ENCODE measurements at places on chromosomes 7 and 10. TPM values are rescaled to one million over a fixed set of nuclear protein-coding genes. Genes with fewer than 3 reads are reported as not detected.

The EBF3 gene
- not detected for total RNA-seq

The PLEKHS1 gene
- total RNA-seq: not detected

The UTF1 gene
- not detected for total RNA-seq

The GRM8 gene
- not detected for total RNA-seq

The PAX4 gene
- total RNA-seq: not detected

The SEMA3E gene
- total RNA-seq: 0.57 TPM

The AQP1 gene
- total RNA-seq: 0.14 TPM

The ELAPOR2 gene
- total RNA-seq: 10.5 TPM

The ATOH7 gene
- not detected for total RNA-seq

The CYP3A5 gene
- 2.9 TPM for total RNA-seq
